ENCODE measurements at places on chromosomes 5 and 9.

GRCh38 chr9:110188991-110189390, 19.0 kb downstream of the C9orf152 start:
- DNase-seq: no peak

DNA sequence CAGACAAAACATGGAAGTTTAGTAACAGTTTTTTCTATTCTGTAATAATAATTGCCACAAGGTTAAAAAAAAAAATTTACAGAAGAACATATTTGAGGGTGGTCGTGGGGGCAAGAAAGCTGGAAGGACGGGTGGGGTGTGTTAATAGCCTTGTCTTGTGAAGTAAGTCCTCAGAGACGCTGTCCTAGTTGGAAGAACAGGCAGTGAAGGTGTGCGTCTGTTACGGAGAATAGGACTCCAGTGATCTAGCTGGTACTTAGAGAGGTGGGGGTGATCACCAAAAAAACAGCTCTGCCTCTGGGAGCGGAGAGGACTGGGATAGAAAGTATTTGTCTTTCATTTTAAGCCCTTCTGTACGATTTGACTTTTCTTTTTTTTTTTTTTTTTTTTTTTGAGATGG, 17.7 kb downstream of the ABL1 start:
- DNase-seq: no peak

- no peak for DNase-seq
These were observed 21.0 kb upstream of the CDKN2B start for GRCh38 chr9:22030101-22030598.

- DNase-seq: no peak
These were observed 1.8 kb downstream of the RNF130 start for GRCh38 chr5:180069589-180070247.

- no peak for DNase-seq
These were observed 449.9 kb downstream of the PRELID2 start for GRCh38 chr5:145385276-145385675.

- DNase-seq: no peak
These were observed 293.2 kb downstream of the EPB41L4A start for GRCh38 chr5:112125903-112126302.

DNA sequence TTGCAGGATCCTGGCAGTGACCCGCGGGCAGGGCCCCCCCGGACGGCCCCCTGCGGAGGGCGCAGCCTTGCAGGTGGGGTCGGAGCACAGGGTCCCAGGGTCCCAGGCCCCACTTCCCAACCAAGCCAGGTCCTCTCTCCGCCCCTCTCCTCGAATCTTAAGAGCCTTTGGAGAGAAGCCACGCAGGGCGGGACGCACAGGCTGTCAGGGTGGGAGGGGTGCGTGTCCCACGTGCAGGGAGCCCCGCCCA, 18.4 kb upstream of the EGFL7 start:
- no peak for DNase-seq

GRCh38 chr9:21993893-21994555, at the start of gene CDKN2A:
CDKN2A (minus strand) TSS chr9:21994392.
- DNase-seq: no peak

DNA sequence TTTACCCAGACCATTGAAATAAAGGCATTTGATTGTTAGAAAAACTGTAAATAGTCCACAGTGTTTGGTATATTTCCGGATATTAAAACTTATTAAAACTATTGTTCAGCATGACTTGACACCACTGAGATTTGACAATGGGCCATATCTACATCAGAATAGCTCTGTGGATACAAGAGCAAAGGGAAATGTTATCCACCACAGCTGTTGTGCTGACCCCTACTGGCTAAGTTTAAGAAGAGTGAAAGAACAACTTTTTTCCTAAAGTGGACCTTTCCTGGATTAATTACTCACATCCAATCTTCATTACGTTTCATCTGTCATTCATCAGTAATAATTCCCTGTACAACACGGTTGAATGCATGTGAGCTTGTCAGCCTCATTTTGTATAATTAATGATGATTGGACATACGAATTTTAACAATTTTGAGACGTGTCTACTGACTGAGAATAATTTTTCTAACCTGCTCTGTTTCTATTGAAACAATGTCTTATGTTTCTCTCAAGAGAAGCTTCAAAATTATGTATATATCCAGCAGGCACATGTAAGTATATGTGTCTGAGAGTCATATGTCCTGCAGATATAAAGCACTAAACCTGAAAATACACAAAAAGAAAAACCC, 1952.6 kb downstream of the MAT2B start:
- DNase-seq: no peak

- no peak for DNase-seq
These were observed 54.6 kb upstream of the STXBP1 start for GRCh38 chr9:127557466-127557869.

GRCh38 chr5:102600964-102601363, 102.2 kb upstream of the SLCO6A1 start:
- no peak for DNase-seq

- no peak for DNase-seq
These were observed 16.8 kb downstream of the GFRA3 start for GRCh38 chr5:138257583-138257982.

DNA sequence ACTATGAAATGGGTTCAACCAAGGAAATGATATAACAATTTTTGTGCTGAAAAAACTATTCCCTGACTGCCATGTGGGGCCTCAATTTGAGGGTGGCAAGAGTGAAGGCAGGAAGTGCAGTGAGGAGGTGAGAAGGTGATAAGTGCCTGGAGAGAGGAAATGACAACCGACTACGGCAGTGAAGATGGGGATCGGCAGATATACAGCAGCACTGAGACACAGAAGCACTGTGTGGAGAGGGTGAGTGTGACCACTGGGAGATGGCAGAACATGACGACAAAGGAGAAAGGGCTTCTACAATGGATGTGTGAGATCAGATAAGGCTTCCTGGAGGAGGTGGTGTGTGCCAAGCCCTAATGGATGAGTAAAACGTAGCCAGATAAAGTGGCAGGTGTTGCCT, 271.8 kb downstream of the TRIM32 start:
- DNase-seq: no peak

GRCh38 chr5:14292766-14293658, 149.9 kb downstream of the TRIO start:
- no peak for DNase-seq

DNA sequence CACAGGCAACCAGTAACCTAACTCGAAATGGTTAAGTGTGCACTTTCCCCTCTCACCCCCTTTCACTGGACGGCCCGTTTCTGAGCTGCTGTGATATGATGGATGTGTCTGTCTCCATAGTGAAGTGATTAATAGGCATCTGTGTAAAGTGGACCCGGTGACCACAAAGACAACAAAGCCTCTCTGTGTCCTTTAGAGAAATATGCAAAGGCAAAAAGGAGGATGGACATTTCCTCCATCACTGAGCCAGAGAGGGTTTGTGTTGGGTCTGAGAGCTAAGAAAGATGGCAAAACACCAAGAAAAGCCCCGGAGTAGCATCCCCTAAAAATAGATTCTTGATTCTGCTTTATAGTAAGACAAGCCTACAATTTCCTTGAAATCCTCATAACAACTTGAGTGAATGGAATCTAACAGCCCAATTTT, 120.6 kb downstream of the SEMA6A start:
- DNase-seq: no peak

DNA sequence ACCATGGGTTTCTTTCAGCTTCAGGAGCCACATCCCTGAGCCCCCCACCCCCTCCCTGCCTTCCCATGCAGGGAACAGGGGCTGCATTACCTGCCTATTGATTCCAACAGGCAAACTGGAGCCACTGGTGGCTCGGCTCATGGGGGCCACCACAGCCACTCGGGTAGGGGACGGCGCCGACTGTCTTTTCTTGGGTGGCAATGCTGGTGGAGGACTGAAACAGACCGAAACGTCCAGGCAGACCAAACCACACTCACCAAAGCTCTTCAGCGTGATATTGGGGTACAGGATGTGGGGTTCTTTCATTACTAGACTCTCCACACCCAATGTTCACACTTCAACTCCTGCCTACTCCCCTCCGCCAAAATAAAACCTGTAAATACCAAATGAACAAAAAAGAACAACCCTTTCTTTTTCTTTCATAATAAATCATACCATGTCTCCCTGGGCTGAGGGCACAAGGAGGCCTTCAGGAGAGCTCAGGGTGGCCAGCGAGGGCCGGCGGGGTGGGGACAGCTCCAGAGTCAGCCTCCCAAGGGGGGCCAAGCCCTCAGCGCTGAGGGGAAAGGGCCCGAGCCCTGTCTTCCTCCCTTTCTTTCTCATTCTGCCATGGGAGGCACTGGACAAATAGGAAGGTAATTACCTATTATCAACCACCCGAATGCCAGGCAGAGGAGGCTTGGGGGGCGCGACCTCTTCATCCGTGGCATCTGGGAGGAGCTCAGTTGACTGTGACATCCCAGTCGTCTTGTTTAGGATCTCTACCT, 83.3 kb downstream of the PRRT1B start:
- no peak for DNase-seq

DNA sequence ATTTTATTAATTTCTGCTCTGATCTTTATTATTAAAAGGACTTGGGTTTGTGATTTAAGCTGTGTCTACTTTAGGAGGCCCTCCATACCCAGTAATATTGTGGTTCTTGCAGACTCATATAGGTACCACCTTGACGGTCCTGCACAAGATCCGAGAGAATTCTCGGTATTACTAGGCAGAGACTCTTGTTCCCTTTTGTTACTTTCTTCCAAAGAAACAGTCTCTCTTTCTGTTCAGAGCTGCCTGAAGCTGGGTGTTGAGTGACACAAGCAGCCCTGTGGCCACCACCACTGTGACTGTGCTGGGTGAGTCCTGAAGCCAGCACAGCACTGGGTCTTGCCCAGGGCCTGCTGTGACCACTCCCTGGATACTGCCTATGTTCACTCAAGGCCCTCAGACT, 666.6 kb downstream of the SEMA5A start:
- DNase-seq: no peak

DNA sequence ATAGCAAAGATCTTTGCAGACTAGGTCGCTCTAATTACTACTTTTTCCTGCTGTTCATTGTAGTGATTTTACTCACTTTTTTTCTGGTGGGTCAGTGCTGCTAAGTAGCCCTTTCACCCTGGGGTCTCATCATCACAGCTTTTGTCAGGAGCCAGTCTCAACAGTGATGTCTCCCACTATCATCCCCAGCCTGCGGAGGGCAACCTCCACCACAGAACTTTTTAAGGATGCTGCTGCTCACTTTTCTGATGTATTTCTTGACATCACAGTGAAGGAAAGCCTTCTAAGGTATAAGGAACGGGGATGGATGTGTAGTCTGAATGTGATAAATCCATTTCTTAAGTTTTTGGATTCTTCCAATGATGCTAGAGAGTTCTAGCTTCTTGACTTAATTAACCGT, 242.5 kb upstream of the RIOK2 start:
- DNase-seq: no peak

GRCh38 chr9:97984188-97985057, 1.3 kb downstream of the ANP32B start:
- DNase-seq: peak; percentile 49

- no peak for DNase-seq
These were observed 50.8 kb upstream of the TEX48 start for GRCh38 chr9:114732823-114733222.

DNA sequence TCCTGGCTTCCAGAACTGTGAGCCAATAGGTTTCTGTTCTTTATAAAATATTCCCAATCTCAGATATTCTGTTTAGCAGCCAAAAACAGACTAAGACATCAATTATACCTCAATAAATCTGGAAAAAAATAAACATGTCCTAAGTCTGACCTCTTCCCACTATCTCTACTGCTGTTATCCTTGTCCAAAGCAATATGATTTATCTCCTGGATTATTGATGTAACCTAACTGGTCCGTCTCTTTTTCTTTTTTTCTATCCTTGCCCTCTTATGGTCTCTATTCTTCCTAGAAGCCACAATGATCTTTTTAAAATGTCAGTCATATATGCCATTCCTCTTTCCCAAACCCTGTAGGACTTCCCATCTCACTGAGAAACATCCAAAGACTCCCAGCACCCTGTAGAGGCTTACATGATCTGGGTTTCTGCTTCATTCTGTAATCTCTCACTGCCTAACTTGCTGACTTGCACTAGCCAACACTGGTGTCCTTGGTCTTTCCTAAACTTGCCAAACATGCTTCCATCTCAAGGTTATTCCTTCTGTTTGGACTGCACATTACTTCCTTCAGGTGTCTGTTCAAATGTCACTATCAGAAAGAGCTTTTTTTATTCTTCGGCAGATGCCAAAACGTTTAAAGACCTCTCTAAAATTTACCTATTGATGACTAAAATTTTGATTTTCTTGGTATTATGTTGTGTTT, 13.1 kb downstream of the FOCAD start:
- DNase-seq: no peak

DNA sequence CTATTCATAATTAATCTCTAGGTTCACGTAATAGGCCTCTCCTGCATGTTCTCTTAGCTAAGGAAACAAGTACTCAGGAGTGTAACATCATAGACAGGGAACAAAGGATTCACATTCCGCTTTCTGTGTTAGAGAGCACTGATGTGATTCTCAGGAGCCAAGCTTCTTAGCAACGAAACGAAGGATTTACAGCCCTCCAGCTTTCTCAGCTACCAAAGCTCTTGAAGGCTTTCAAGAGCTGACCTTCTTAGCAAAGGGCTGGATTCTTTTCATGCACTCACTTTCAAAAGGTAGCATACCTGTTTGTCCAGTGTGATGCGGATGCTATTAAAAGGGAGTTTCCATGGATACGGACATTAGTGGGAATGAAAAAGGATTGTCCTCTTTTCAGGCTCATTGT, 107.4 kb downstream of the TUSC1 start:
- DNase-seq: no peak

- DNase-seq: no peak
These were observed 729.8 kb downstream of the EFNA5 start for GRCh38 chr5:106940986-106941385.

GRCh38 chr5:69343083-69343482, 10.5 kb upstream of the CCDC125 start:
- DNase-seq: no peak

DNA sequence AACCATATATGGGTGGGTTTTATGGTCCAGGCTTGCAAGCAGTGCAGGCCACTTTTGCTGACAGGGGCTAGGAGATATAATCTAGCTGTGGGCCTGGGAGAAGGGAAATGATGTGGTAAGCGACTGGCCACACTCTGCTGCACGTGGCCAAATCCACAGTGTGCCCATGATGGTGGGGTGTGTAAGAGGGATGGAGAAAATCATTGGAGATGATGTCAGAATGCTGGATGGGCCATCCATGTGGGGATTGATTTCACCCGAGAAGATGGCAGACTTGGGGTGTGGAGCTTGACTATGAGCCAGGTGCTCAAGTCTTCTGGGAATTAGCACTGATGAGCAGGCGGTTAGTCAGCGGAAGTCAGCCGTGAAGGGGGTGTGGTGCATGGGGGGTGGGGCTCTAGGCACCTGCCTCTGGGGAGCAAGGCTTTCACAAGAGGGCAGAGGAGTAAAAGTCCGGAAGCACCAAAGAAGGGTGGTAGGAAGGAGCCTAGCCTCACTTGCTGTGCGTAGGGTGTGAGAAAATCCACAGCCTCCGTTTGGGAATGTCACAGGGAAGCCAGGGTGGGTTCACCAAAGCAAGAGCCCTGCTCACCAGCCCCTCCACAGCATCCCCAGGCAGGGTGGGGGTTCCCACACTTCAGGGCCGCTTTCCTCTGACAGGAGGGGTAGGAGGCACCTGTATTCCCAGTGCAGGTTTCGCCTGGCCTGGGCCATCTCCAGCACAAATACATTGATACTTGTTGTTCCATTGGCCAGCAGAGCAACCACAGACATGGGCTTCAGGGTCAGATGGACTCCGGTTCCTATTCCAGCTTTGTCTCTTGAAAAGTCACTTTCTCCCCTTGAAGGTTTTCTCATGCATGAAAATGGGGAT, 44.5 kb upstream of the ANGPTL2 start:
- no peak for DNase-seq
